Germinal center (tissue), 1 donor: ENCODE measurements at places on chromosomes 3 and 15.

DNA sequence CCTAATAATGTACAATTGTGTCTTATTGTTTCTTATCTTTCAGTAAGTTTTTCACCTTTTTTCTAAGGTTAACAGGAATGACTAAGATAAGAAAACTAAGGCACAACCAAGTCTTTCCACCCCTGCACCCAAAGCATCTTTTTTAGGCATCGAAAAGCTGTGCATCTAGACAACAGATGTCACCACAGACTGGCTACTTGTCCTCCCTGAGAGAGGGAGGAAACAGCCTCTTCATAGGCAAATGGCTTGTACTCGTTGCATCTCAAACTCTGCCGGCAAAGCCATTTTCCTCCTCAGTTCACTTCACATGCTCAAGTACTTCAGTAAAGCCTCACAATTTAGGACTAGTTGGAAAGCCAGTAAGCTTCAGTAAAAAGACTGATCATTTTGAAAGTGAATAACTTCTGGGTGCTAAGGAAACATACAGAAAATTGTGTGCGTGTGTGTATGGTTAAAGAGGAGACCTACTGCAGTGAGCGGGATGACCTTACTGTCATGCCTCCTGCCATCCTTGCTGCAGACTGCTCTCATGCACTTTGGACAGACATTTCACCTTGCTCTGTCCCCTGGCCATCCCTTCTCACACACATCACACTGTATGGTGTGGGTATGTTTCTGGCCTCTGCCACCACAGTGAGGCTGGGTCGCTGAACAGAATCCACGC lies 36.5 kb upstream of the HACD2 start:
- DNase-seq: no peak

DNA sequence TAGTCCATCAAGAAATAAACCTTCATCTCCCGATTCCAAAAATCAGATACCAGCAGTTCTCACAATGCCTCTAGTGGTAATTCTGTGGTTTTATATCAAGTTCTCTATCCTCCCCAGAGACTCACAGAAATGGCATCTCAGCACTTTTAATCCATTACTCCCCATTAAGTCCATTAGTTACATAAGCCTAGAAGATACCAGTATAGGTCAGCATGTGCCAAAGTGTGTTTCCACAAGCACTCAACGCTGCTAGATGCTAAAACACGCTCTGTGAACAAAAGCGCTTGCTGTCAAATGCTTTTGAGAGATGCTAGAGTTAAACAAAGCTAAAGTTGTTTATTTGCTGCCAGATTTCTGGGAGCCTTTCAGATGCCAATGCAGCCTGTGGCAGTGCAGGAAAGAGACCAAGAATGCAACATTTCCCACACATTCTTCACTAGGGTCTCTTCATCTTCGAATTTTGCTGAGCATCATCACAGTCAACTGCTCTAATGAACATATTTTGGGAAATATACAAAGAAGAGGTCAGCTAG lies 918.8 kb upstream of the CFAP20DC start:
- DNase-seq: no peak

GRCh38 chr3:117603097-117603496 lies 893.5 kb downstream of the TUSC7 start:
- no peak for DNase-seq

- DNase-seq: no peak
These were observed 248.1 kb upstream of the C2CD4B start for GRCh38 chr15:62413153-62413552.

GRCh38 chr3:161884830-161885229 lies 388.2 kb downstream of the OTOL1 start:
- DNase-seq: no peak

DNA sequence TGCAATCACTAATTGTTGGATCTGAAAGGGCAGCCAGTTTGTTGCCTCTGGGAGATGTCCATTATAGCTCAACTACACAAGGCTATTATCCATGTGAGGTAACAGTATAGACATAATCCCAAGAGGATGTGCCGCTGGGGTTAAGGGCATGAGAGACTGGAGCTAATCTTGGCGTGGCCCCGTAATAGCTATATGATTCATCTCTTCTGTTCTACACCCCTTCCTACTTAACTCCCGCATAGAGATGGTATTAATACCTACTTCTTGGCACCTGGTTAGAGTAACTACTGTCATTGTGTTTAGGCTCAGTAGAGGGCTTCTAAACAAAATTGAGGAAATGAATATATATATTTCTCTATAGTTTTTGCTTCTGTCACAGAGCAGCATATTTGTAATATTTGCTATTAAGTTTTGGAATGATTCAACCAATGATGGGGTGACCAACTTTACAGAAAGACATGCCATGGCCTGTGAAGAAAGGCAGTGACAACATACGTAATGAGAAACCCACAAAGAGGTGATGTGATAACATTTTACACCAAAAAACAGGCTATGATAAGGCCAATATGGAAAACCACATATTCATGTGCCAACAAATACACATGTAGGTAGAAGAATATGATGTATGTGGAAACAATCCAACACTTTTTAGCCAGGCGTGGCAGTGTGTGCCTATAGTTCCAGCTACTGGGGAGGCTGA lies 76.8 kb upstream of the DPH6 start:
- no peak for DNase-seq
